ENCODE measurements at places on chromosomes 3 and 15.
A peak's percentile ranks its signal among the peaks of the same experiment; 100 is the strongest.

DNA sequence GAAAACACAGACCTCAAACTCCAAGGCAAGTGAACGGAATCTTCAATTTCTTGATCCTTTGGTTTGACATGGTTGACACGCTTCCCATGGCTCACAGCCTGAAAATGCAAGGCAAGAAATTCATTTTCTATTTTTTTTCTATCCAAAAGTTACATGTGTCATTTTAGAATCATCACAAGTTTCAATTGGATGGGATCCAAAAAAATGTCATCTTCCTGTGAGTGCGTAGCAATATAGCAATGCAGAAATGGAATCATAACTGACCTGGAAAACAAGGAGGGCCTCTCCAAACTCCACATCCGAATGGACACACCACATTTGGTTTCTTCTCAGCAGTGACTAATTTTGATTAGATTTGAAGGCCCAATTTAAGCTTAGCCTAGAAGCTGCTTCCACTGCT is 175.8 kb upstream of the ATP11B start:
- DNase-seq = no peak

DNA sequence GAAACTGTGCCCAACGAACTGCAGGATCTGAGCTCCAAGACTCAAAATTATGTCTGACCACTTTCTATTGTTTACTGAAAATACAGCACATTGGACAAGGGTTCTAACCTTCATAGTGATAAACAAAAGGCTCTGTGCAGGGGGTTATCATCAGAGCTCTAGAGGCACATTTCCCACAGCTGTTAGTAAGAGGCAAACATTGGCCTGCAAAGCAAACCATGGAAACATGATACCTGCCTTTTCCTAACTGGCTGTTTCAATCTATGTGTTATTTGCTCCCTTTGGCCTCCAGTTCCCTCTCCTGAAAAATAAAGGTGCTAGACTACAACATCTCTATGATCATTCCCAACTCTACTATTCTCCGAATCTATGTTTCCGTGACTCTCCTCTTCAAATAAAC is 159.7 kb upstream of the ARHGEF26 start:
- no peak for DNase-seq

- no peak for DNase-seq
Measured at GRCh38 chr15:98804057-98804380, 155.7 kb downstream of the IGF1R start.

DNA sequence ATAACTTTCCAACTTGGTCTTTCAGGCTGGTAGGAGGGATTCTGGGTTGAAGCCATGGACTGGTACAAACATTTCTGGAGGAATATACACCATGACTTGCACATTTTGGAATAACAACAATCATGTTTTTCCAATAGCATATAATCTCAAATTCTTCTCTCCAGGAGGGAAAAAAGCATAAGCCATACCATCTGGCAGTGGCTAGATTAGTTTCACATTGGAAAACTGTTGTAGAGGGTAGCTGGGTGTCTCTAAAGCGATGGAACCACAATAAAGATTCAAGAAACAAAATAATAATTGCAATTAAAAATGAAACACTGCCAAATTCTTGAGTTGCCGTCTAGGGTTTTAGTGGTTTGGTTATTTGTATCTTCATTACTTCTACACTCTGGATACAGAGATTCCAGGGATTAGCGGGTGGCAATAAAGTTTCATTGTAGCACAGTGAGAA is 278.5 kb upstream of the RASGRP1 start:
- no peak for DNase-seq

DNA sequence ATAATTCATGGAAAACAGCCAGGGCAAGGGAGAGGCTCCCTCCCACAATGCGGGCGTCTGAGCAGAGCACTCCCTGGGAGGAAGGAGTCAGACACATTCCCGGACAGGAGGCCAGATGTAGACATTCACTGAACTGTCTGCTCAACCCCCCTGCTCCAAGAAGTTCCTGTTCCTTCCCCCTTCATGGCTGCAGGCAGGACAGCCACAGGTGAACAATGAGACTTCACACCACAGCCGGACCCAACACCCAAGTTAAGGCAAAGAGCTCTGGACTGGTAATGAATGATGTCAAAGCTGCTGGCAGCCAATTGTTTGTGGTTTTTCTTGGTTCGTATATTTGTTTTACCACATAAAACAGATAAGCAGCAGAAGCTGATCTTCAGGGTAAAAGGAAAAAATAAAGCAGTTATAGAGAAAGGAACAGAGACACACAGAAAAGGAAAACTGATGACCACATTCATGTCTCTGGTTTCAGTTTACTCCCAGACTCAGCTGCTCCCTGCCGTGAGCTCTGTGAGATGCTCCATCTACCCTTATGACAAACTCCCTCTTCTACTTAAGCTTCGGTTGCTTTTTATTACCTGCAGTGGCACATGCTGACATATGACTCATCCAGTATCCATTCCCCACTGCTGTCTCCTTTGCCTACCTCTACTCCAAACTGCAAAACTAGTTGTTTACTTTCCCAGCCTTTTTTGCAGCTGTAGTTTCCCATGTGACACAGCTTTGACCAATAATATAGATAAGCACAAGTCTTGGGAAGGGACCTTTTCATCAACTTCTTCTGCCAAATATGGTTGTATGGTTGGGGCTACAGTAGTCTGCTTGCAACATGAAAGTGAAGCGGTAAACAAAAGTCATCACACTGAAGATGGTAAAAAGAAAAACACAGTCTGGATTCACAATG is 33.1 kb downstream of the DZIP1L start:
- DNase-seq = peak; percentile 90

GRCh38 chr3:153818338-153818737 is 302.9 kb upstream of the ARHGEF26 start:
- DNase-seq = no peak
